Central memory CD4-positive, alpha-beta T cell (primary cell): ENCODE measurements at places on chromosomes 7 and 10.

DNA sequence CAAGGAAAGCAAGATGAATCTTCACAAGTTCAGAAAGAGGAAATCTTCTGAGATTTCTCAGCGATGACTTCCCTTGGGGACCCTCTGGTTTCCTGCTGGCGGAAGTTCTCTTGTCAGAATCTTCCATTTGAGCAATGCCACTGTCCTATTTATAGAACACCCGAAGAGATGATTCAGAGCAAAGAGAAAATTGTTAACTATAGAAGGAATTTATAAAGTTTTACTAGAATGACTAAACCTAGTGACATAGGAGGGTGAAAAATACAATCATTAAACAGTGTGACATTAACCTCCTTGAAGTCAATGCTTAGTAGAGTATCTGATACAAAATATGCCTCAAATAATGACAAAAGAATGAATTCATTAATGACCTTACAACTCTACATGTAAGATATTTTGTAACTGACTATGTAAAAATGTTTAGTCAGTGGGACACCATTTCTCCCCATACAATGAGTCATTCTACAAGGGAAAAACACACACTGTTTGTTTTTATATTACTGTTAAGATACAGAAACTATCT is 206.5 kb upstream of the CNTNAP2 start:
- no peak for DNase-seq

DNA sequence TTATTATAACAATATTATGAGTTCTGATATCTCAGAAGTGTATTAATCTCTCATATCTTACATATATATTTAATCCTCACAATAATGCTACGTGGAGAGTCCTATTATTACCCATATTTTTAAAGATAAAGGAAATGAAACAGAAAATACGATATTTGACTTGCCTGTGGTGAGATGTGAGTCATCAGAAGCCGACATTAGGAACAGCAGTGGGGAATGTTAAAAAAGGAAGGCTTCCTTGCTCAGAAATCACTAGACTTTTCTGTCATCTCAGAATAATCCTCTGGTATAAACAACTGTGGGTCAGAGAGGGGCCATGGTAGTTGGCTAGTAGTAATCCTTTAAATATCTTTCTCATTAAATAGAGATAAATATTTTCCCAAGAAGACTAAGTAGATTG is 402.3 kb upstream of the PCDH15 start:
- no peak for DNase-seq

- no peak for DNase-seq
These were observed 54.1 kb downstream of the SRI start for GRCh38 chr7:88165697-88166096.

DNA sequence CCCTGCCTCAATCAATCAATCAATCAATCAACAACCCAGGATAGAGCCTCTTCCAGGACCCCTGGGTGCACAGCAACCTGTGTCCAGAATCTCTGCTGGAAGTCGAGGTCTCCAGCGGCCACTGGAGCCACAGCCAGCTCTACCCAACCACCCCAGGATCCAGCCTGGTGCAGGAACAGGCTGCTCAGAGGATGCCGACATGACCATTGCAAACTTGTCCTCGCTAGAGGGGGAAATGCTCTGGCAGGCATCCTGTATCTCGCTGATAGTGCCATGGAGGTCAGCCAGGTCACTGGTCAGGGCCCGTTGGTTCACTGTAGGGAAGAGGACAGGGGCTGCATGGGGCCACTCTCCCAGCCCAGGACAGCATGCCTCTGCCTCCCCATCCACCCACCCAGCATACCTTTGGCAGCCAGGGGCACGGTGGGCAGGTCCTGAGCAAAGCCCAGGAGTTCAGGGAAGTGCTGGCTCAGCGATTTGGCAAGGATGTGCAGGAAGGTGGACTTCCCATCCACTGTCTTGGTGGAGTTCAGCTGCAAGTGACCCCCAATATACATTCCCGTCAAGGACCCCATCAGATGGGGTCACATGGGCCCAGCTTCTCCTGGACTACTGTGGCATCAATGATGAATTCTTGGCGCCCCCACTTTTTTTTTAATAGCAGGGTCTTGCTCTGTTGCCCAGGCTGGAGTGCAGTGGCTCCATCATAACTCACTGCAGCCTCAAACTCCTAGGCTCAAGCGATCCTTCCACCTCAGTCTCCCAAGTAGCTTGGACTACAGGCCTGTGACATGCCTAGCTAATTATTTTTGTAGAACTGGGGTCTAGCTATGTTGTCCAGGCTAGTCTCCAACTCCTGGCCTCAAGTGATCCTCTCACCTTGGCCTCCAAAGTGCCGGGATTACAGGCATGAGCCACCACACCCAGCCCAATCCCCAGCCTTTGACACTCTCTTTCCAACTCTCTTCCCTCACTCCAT is 49.4 kb downstream of the GRID2IP start:
- no peak for DNase-seq

DNA sequence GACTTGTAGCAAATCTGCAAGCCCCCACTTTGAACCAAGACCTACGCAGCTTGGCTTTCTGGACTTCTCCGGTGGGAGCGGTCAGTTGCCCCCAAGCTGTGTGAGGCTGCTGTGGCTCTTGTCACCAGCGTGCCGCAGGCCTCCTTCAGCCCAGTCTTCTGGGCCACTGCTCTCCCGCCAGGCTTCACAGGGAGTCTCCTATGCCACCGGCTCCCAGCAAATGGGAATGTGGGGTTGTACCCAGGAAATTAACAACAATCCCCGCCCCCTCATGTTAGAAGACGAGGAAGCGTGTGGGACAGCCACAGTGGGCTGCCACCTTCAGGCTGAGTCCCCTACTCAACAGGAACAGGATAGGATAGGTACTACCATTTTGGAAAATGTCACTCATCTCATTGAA is 4.2 kb downstream of the WDR86 start:
- no peak for DNase-seq

DNA sequence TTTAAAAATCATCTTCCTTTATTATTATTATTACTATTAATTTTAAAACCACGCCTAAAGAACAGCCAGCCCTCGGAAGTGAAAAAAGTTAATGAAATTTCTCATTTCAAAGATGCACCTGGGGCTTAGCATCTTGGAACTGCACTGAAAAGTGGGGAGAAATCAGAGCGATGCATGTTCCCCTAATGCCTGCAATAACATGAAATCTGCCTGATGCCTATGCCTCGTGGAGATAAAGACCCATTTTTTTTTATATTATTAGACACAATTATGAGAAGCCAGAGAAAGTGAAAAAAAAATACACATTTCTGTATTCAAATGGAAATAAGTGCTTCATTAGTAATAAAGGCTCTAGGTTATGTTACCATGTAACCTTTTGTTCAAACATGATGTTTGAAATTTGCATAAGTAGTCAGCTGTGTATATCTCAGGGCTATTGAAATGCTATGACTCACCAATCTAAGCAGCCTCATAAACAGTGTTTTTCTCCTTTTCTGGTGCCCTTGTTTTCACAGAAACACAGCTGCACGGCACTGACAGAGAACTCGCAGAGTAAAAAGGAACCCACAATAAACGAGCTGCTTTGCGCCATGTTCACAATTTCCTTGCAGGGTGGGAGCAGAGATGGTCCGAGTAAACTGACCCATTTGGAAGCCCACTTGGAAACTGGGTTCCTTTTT is 175.8 kb upstream of the PRKCQ start:
- no peak for DNase-seq

GRCh38 chr10:23516530-23516929 is 77.7 kb downstream of the OTUD1 start:
- DNase-seq: no peak

DNA sequence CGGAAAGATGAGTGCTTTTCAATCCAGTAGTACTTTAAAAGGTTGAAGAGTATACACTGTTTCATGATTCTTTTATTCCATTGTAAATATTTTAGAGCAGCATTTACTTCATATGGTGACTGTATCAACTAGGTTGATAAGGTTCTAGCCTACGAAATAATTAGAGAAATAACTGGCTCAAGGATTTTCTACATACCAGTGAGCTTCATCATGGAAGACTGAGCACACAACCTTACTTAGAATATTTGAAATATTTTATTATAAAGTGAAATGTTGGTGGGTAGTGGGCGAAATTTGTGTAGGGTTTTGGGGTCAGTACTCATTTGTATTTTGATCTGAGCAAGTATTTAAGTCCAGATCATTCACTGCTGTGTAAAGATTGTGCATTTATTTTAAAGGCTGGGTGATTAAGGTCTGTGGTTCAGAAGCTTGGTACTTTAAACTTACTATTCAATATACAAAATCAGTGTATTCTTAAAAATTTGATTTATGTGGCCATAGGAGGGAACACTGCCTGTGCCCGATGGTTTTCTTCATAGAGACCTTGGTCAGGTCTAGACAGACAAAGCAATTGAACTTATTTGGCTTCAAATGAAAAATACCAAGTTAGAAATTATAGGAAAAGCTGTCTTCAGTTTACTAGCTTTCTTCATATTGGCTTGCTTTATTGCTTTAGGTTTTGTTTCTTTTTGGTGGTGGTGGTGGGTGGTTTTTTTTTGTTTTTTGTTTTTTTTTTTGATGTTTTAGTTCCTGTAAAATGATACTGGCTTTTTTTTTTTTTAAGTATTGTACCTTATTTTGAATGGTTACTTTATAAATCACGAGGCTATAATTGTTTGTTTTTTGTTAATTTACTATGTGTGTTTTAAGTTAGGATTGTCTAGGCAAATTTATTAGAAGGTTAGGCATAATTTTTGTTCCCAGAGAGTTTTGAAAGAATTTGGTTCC is 3.0 kb downstream of the KMT2E start:
- DNase-seq: no peak
